Naive thymus-derived CD4-positive, alpha-beta T cell (primary cell): ENCODE measurements at places on chromosomes 5 and 9.

DNA sequence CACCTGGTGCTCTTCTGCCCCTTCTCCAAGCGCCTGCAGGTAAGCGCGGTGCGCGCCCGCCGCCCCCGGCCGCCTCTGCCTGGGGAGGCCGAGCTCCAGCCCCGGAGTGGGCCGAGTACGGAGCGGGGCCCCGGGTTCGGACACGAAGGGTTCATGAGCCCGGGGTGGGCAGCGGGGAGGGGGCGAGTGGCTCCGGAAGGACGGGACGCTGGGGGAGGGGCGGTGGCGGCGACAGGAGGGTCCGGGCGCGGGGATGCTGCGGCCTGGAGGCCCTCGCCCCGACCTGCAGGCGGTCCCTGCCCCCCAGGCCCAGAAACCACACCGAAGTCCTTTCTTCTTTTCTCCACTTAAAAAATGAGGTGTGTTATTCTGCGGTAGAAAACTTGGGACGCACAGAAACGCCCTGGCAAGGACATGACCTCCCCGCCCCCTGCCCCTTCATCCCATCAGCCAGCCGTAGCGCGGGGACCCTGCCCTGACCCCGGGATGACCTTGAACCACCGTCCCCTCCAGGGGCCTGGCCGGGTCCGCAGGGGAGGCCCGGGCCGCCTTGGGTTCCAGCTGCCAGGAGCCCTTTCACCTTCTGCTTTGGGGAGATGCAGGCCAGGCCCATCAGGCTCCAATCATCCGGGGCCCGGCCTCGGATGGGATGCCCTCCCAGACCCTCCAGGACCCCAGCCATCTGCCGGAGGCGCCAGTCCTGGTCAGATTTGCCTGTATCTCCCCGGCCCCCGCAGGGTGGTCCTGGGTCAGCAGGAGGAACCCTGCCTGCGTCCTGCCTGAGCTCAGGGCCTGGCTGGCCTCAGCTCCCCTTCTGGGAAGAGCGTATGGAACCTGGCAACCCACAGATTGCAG lies 545 bp downstream of the DIPK1B start:
- no peak for DNase-seq

GRCh38 chr9:23777328-23777727 lies 48.7 kb downstream of the ELAVL2 start:
- no peak for DNase-seq

DNA sequence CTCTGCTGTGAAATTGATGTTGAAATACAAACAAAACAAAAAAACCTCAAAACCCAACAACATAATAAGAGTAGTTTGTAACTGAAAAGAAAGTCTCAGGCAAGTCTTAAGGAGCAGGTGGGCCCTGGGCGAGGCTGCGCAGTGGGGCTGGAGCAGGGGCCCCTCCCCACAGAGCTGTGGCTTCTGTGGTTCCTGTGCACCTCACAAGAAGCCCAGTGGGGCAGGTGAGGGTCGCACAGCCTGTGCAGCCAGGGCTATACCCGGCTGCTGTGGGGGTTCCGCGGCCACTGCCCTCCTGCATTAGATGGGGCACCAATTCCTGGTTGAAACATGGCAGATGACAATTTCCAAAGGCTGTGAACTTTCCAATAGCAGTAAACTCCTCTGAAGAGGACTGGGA lies 75.3 kb downstream of the TRIO start:
- no peak for DNase-seq

DNA sequence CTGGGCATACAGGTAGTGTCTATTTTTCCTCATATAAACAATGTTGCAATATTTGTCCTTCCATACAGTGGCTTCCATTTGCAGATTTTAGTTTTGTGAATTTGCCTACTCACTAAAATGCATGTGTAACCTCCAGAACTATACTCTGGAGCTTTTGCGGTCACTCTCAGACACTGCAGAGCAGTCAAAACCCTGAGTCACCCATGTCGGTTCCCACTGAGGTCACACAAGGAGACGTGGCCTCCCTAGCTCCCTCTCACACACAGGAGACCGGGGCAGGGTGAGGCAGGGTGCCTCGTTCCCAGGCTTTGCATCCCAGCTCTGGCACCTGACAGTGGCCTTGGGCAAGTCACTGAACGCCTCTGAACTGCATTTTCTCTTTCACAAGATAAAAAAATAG lies 55.5 kb upstream of the ZNF354A start:
- DNase-seq: no peak

DNA sequence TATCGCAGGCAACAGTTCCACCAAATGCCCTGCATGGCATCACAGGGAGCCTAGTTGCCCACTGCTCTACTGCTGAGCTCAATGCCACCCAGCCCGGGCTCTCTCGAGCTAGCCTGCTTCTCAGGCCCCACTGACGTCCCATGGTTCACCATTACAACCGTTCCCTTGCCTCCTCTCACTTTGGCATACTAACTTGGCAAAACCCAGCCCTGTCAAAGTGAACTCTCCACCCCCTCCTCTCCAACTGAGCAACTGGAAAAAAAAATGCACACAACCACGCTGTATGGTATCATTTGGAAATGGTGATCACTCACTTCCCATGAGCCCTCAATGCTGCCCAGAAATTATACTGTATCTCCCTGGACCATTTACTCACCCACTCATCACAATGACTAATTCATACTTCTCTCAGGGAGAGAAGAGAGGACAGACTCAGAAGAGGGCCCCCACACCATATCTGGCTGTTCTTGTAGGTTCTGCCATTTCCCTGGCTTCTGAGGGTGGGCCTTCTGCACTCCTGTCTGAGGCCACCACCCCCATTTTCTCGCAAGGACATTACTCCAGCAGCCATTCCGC lies 51.4 kb upstream of the RARS1 start:
- no peak for DNase-seq

- no peak for DNase-seq
Measured at GRCh38 chr5:53928641-53929040, 368.2 kb downstream of the NDUFS4 start.

DNA sequence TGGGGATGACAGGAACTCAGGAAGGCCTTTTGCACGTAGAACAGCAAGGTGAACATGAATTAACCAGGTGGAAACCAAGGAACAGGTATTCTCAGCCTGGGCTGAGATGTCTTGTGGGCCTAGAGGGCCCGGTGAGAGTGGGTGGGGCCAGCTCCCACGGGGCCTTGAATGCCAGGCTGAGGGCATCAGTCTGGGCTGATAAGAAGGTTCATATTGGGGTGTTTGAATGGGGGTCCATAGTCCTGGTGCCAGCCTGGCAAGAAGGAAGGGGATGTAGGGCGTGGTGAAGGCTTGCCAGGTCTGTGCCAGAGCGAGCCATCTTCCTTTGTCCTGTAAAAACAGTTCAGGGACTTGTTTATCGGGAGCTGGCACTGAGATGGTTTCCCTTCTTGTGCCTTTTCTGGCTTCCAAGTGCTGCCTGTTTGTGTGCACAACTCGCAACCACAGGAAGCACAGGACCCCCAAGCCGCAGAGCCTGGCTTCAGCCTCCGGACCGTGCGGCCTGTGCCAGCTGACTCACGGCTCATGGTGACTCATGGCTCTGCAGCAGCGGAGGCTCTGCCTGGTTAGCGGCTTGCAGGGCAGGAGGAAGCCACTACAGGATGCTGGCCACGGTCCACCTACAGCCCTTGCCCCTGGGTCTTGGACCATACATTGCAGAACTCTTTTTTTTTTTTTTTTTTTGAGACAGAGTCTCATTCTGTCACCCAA lies 2.4 kb downstream of the CARD19 start:
- DNase-seq: peak; percentile 66

GRCh38 chr9:78866207-78867132 lies 569.5 kb downstream of the PSAT1 start:
- no peak for DNase-seq

DNA sequence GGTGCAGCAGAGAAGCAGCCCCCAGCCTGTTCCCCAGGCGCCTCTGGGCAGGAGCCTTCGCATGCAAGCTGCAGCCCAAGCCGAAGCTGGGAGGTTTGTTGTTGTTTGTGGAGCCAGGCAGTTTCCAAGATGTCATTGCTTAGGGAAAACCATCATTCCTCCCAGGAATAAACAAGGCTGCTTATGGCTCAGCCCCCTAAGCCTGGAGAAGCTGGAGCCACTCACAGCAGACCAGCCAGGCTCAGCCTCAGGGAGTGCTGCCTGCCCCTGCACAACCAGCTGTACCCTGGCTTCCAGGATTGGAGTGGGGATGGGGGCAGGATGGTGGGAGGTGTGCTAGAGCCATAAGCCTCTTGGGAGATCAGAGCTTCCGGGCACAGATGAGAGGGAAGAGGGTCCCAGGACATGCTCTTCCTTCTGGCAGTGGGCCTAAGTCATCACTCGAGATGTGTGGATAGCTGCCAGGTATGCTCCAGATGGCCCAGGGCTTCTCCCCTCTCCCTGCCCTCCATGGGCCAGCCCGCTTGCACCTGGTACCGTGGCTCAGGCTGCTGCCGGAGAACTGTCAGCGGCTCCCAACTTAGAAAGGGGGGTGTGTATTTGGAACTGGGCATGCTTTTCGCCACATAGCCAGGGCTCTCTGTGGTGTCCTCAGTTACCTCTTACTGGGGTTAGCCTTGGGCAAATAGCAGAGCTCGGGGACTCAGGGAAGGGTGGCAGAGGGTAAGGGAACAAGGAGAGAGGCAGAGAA lies 105.2 kb downstream of the RGS3 start:
- DNase-seq: no peak

GRCh38 chr5:28743716-28744110 lies 1705.3 kb upstream of the CDH9 start:
- DNase-seq: no peak

DNA sequence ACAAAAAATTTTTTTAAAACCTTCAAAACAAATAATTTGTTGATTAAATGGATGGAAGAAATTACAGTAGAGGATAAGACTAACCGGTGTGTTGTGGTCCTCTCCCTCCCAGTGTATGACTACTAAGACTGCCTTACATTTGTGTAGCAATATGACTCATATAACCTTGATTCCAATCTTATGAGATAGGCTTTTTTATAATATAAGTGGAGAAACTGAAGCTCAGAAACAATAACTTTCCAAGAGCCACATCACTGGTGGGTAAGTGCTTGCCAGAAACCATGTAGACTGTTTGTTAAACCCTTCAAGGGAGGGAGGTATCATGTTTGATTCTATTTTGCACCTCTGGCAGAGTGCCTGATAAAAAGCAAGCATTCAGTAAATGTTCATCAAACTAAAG lies 47.5 kb downstream of the NLN start:
- DNase-seq: no peak

DNA sequence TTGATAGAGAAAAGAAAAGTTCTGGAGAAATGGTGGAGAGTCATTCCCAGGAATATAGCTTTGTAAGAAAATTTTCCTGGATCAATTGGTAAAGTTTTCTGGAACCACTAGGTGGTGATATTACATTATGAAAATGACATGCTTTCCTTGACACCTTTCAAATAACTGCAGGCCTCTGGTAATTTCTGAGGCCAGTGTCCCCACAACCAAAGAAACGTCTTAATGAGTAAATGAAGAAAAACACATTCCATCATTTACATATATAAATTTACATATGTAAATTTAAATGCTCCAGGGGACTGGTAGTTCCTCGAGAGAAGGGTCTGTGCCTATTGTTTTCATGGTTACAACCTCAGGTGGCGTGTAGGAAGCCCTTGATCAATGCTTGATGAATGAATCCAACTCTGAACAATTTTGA lies 17.2 kb upstream of the RGS3 start:
- DNase-seq: peak; percentile 49

GRCh38 chr9:27154908-27155307 lies 45.9 kb downstream of the TEK start:
- DNase-seq: no peak

- DNase-seq: peak; percentile 76
Measured at GRCh38 chr5:151154931-151155774, 2.4 kb downstream of the ANXA6 start.
